ENCODE measurements at places on chromosomes 6 and 20.

DNA sequence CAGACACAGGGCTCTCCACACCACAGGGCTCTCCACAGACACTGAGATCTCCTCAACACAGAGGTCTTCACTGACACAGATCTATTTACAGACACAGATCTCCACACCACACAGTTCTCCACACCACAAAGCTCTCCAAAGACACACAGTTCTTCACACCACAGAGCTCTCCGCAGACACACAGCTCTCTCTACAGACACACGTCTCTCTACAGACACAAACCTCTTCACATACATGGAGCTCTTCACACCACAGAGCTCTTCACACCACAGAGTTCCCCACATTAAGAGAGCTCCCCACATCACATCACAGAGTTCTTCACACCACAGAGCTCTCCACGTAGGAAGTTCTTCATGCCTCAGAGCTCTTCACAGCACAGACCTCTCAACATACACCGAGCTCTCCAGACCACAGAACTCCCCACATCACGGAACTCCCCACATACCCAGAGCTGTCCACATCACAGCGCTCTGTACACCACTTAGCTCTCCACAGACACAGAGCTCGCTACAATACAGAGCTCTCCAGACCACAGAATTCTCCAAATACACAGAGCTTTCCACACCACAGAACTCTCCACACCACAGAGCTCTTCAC lies 53.9 kb downstream of the ERMARD start:
- no peak for DNase-seq

- DNase-seq = no peak
Measured at GRCh38 chr6:138576313-138576712, 77.0 kb upstream of the NHSL1 start.

DNA sequence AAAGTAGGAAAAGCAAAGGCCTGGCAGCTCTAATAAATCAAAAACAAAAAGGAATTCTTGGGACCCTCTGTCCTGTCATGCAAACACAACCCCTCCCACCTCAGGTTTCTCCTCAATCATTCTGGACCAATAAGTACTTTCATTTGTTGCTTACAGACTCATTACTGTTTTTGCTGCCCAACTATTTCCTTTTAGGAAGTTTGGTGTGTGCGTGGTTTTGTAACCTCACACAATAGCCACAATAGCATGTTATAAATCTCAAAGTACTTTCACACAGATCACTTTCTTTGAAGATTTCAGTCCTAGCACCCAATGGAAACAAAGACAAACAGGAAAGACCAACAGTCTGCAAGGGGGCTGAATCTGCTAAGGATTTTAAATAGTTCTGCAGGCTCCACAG lies 4.5 kb downstream of the MRPL14 start:
- no peak for DNase-seq

GRCh38 chr6:75604294-75604693 lies 2.6 kb downstream of the SENP6 start:
- DNase-seq = no peak

- no peak for DNase-seq
Measured at GRCh38 chr6:62999796-63000195, 211.5 kb upstream of the FKBP1C start.

- DNase-seq = no peak
Measured at GRCh38 chr20:13910492-13910891, 79.9 kb downstream of the SEL1L2 start.

GRCh38 chr6:7311917-7312615 lies 933 bp downstream of the SSR1 start:
- no peak for DNase-seq

GRCh38 chr6:92538275-92538674 lies 881.1 kb downstream of the EPHA7 start:
- DNase-seq = no peak

GRCh38 chr6:166905505-166906134 lies 50.7 kb downstream of the RNASET2 start:
- DNase-seq = no peak

GRCh38 chr6:43444582-43444981 lies 10.8 kb downstream of the DLK2 start:
- no peak for DNase-seq

GRCh38 chr20:43590392-43591303 lies at the start of gene IFT52:
TSS of gene IFT52 (plus strand) at chr20:43590937. CDS start at chr20:43594699, 3,762 bp downstream.
- DNase-seq = peak; percentile 58

- DNase-seq = no peak
Measured at GRCh38 chr6:136737871-136738691, 54.2 kb downstream of the MAP3K5 start.

- no peak for DNase-seq
Measured at GRCh38 chr6:36863670-36864540, 10.7 kb downstream of the PPIL1 start.

- DNase-seq = no peak
Measured at GRCh38 chr20:51372176-51372803, 170.2 kb downstream of the NFATC2 start.

GRCh38 chr6:27890445-27891319 lies 21.5 kb downstream of the OR2B2 start:
- DNase-seq = no peak

GRCh38 chr20:49948178-49948577 lies 12.0 kb downstream of the RNF114 start:
- DNase-seq = no peak

DNA sequence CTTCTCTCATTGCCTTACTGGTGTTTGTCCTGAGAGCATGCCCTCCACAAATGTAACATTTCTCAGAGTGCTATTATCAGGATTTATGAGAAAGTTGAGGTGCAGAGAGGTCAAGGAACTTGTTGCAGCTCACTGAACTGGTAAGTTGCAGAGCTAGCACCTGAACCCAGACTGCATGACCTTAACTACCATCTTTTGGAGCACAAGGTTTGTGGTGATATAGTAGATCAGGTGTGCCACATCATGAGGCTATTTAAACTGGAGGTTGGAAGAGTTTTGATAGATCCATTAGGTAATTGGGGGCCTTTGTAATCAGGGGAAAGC lies 112.0 kb upstream of the CITED2 start:
- DNase-seq = no peak

DNA sequence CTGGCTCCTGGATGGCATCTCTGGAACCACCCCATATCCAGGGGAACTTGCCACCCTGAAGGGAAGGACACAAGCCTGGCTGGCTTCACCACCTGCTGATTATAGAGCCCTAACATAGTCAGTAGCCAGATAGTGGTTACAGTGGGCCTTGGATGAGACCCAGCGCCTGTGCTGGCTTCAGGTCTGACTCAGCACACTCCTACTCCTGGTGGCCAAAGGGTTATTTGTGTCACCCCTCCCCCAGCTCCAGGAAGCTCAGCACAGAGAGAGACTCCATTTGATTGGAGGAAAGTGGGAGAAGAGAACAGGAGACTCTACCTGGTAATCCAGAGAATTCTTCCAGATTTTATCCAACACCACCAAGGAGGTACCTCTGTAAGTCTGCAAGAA lies 12.8 kb downstream of the SNX14 start:
- no peak for DNase-seq

DNA sequence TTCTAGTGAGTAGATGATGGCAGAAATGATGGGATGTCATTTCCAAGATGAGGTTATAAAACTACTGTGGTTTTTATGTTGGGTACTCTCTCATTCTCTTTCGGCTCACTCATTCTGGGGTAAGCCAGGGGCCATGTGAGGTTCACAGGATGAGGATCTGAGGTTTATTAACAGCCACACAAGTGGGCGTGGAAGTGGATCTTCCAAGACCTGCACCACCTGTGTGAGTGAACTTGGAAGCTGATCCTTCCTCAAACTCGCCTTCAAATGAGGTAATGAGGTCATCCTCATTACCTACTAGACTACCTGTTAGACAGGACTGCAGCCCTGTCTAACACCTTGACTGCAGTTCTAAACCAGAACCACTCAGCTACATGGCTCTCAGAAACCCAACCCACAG lies 45.1 kb upstream of the TAGAP start:
- no peak for DNase-seq

GRCh38 chr20:1775117-1775516 lies 117.5 kb upstream of the SIRPG start:
- DNase-seq = no peak

DNA sequence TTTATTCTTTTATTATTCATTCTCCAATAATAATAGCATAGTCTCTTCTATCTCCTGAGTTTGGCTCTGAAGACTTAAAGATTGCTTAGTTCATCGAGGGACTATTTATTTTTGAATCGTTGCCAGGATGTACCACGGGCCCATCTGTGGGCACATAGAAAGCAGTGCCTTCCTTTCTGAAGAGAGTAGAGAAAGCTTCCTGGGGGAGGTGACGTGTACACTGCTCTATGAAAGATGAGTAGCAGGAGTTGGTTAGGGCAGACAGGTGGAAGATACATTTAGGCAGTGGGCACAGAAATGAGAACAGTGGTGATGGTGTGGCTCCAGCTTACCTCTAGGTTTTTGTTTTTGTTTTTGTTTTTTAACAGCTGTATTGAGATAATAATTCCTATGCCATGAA lies 98.4 kb downstream of the CDKAL1 start:
- no peak for DNase-seq

- DNase-seq = no peak
Measured at GRCh38 chr20:59822291-59823029, 111.0 kb downstream of the SYCP2 start.

DNA sequence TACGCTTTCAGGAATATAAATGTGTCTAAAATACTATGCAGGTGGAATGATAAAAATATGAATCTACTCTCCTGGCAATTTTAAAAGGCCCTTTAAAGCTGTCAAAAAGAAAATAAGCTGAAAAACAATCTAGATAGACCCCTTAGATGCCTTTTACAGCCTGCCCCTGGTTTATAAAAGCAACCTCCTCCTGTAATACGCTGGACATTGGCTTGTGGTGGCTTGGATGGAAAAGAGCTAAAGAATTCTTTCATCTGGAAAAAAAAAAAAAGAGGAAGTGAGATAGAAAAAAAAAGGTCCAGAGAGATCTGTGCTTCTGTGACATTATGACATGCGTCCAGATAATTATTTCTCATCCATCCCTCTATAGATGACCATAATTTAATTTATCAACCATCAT lies 115.9 kb upstream of the NRSN1 start:
- no peak for DNase-seq

GRCh38 chr6:32178547-32179440 lies 589 bp downstream of the RNF5 start:
- DNase-seq = no peak

GRCh38 chr20:44460795-44461141 lies 14.9 kb upstream of the TTPAL start:
- no peak for DNase-seq

- DNase-seq = no peak
Measured at GRCh38 chr6:41813469-41813868, 26.0 kb downstream of the TOMM6 start.

DNA sequence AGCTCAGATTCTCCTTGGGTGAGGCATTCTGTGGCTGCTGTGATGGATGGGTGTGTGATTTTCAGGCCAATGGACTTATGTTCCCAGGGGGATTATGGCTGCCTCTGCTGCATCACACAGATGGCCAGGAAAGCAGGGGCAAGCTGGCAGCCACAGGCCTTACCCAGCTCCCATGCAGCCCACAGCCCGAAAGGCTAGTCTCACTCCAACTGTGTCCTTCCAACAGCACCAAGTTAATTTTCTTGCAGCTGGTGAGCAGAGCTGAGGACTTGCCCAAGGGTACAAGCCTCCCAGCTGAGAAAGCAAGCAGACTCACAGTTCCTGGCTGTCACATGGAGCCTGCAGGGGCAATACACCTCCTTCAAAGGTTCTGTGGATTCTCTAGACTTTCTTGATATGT lies 155.2 kb upstream of the KHDRBS2 start:
- DNase-seq = no peak

GRCh38 chr20:48648482-48649051 lies 179.2 kb downstream of the PREX1 start:
- DNase-seq = no peak

DNA sequence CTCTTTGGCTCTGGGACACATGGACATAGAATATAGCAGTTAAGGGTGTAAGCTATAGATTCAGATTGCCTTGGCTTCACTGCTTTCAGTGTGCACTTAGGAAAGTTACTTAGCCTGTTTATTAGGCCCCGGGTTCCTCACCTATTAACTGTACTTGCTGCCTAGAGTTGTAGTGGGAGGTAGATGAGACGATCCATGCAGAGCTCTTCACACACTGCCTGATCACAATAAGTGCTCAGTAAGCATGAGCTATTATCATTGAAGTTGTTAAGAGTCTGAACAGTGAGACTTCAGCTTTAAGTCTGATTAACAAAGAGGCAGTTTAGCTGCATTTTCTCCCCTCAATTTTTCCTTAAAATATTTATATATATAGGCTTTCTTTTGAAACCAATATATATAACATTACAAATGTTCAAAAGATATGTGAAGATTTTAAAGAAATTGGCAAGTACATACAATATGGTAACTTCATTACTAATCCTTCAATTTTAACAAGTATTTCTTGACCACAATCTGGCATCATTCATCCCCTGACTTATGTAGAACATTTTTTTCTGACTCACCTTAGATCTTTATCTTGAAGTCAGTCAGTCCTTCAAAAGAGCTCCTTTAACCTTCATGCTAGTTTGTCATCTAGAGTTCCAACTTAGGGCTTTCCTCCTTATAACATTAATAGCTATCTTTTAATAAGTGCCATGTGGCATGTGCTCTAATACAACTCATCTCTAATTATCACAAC lies 20.5 kb upstream of the SUPT3H start:
- no peak for DNase-seq

- DNase-seq = no peak
Measured at GRCh38 chr6:90605749-90606340, 19.0 kb upstream of the MAP3K7 start.

- DNase-seq = no peak
Measured at GRCh38 chr6:115706324-115706723, 354.4 kb downstream of the FRK start.

DNA sequence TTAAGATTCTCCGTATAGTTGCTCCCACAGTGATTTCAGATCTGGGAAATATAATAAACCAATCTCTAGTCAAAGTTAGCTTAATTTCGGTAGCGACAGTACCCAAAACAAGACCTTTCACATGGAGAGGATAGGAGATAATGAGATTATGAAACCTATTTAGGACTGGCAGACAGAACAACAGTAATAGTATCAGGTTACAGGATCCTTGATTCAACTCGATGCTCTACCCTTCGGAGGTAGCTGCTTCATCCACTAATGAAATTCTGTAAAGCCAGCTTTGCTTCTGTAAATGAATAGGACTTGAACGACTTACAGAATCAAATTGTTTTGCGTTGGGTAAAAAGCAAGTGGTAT lies 534 bp upstream of the AKIRIN2 start:
- no peak for DNase-seq

DNA sequence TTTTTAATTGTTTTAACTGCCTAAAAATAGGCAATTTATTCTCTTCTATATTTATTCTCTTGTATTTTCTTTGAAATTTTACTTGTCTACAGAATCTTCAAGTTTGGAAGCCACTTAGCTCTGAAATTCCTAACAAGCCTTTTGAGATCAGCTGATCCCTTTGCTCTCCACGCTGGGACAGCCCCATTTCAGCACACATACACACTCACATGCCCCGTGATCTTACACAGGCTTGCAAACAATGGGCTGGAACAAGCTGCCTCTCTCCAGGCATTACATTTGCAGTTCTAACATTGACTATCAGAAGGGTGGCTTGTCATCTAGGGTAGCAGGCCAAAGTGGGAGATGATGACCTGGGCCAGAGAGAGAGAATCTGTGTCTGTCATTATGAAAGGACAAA lies 62.1 kb upstream of the RAB32 start:
- DNase-seq = no peak
